ENCODE measurements at places on chromosomes 7 and 10.

- no peak for DNase-seq
Observed at GRCh38 chr10:91556691-91557566, 75.9 kb downstream of the PPP1R3C start.

GRCh38 chr7:38795593-38795992, 113.4 kb downstream of the VPS41 start:
- no peak for DNase-seq

DNA sequence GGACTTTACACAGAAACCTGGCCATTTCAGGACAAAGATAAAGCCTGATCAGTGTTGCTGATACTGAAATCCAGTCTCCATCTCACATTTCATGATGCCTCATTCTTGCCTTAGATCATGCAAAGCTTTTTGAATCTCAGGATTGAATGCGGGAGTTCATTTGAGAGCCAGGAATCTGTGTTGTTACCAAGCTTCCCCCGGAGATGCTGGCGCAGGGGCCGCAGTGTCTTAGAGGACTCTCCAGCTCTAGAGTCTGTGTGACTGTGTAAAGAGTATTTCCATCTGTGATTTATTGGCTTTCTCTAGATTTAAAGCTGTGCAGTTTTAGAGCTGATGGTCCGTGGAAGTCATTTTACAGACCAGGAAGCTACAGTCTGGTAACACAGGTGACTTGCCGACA, 32.0 kb downstream of the LMTK2 start:
- no peak for DNase-seq

DNA sequence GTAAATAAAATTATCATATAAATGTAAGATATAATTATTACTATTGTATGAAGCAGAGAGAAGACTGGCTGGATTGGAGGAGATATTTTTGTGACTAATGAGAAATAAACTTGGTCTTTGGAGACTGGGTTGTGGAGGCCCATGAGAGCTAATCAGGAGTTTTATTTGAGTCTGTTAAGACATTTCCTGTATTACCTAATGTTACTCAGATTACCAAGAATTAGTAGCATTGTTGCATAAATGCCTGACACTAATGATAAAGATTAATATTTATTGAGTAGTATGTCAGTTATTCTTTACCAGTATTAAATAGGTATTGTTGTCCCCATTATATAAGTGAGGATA, 7.1 kb downstream of the CCDC126 start:
- DNase-seq, result no peak

- DNase-seq, result no peak
Observed at GRCh38 chr7:70153933-70154332, 555.7 kb downstream of the AUTS2 start.

DNA sequence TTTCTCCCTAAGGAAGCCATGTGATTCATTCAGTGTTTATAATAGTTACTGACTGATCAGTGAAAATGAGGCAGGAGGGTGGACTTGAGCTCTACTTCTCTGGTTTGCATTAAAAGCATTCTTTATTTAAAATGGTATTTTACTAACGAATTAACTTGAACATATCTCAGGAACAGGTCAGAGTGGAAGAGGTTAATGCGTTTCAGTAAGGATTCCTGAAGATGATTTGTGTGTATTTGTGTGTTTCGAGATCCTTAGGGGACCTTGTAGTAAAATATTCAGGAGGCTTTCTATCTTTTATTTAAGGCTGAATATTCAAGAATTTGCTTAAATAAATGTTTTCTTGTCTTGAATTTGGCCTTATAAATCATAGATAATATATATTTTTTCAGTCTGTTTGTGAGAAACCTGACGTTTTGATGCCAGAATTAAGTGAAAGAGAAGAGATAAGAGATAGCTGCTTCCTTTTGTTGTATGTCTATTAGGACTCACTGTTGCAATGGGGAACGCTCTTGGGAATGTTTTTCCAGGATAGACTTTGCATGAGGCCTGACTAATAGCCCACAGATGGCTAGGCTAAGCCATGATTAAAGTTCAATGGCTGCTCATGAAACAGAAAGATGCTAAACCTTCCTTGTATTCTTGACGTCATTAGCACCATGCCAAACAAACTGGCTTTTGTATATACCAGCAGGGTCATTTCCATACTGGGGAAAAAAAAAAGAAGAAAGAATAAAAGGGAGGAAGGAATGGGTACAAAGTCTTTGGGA, 93.8 kb upstream of the MTPN start:
- DNase-seq, result no peak

GRCh38 chr10:76297780-76298281, 866.4 kb downstream of the LRMDA start:
- no peak for DNase-seq

DNA sequence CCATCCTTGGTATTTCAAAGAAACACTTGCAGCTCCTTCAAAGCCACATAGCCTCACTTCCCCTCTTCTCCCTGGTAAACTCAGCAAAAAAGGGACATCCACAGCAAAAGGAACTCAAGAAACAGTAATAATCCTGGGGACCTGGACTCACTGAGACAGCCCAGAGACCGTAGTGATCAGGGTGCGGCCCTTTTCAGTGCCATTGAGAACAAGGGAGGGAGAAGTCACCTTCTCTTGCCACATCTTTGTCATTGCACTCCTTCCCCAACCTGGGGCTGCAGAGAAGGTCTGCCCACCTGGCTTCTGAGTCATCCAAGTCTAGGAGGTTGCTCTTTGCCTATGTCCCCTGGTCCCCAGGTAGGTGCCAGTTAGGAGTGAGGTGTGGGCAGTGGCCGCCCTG, 93.9 kb upstream of the SH2B2 start:
- DNase-seq, result no peak

GRCh38 chr10:59960751-59961150, 54.4 kb upstream of the CCDC6 start:
- DNase-seq, result no peak

- DNase-seq, result no peak
Observed at GRCh38 chr7:134083766-134084487, 43.2 kb upstream of the LRGUK start.

- no peak for DNase-seq
Observed at GRCh38 chr7:14235056-14235455, 245.6 kb upstream of the ETV1 start.

GRCh38 chr10:117184296-117184695, 13.0 kb upstream of the KCNK18 start:
- DNase-seq, result no peak

GRCh38 chr7:135169964-135170273, 588 bp downstream of the CYREN start:
- no peak for DNase-seq

DNA sequence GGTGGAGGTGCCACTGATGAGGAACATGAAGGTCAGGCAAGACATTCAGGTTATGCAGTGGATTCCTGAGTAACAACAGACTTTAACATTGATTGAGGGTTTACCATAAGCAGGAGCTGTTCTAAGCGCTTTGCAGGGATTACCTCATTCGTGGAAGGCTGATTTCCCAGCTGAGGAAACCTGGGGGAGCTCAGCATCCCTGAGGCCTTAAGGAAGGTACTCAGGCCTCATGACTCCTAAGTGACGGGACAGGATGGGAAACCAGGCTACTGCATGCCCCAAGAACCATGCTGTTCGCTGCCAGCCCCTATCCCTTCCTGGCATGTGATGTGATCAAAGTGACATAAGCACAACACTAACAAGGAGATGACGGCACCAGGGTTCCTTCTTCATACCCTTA, 143.6 kb upstream of the NFE2L3 start:
- DNase-seq, result no peak

GRCh38 chr7:113710310-113711096, 208.3 kb downstream of the PPP1R3A start:
- DNase-seq, result no peak

GRCh38 chr7:127769696-127770400, 117.9 kb downstream of the SND1 start:
- no peak for DNase-seq

GRCh38 chr7:8052824-8053223, 84.2 kb downstream of the GLCCI1 start:
- no peak for DNase-seq

DNA sequence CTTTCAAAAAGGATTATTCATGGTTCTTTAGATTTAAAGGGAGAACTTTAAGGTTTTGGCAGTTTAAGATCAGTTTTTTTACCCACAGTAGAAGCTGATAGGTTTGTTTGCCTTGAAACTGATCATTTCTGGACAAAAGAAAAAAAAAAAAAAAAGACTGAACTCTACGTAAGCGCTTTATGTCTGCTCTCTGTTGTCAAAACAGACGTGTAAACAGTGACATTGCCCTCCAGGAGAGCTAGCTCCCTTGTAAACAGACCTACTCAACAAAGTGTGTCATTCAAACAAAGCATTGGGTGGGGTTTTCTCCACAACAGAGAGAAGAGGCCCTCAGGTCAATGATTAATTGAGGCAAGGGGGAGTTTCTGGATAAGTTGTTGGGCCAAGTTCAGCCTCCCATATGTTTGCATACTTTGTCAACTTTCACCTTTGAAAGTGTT, 568.1 kb upstream of the LRRN3 start:
- no peak for DNase-seq

DNA sequence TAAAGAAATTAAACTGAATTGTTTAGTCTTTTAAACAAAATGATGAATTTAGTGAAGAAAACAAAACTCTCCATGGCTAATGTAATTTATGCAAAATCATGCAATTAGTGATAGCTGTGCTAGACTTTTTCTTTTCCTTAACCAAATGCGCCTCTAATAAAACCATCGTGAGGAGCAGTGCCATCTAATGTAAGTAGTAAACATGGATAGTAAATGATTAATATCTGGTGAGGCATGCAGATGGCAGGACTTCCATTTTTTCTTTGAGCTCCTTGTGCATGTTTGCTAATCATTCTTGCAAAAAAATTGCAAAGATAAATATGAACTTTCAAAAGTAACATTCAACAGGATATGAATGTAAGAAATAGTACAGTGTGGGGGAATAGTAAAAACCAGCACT, 2.3 kb downstream of the INSYN2A start:
- DNase-seq, result no peak

GRCh38 chr7:7294911-7295310, 112.6 kb downstream of the C1GALT1 start:
- no peak for DNase-seq

GRCh38 chr7:29806208-29806994, at the start of gene WIPF3:
WIPF3 (plus strand) TSS chr7:29806508; CDS start chr7:29834725, 28,217 bp downstream.
- no peak for DNase-seq

- DNase-seq, result no peak
Observed at GRCh38 chr10:114271779-114272167, 32.7 kb downstream of the VWA2 start.

DNA sequence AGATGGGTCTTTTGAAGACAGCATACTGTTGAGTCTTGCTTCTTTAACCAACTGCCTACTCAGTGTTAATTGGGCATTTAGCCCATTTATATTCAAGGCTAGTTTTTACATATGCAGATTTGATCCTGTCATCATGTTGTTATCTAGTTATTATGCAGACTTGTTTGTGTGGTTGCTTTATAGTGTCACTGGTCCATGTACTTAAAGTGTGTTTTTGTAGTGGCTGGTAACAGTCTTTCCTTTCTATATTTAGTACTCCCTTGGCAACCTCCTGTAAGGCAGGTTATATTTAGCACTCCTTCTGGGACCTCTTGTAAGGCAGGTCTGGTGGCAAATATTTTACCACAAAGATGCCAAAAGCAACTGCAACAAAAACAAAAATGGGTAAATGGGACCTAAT, 66.7 kb downstream of the TES start:
- DNase-seq, result no peak

GRCh38 chr7:73974101-73974947, 53.6 kb upstream of the ELN start:
- no peak for DNase-seq

DNA sequence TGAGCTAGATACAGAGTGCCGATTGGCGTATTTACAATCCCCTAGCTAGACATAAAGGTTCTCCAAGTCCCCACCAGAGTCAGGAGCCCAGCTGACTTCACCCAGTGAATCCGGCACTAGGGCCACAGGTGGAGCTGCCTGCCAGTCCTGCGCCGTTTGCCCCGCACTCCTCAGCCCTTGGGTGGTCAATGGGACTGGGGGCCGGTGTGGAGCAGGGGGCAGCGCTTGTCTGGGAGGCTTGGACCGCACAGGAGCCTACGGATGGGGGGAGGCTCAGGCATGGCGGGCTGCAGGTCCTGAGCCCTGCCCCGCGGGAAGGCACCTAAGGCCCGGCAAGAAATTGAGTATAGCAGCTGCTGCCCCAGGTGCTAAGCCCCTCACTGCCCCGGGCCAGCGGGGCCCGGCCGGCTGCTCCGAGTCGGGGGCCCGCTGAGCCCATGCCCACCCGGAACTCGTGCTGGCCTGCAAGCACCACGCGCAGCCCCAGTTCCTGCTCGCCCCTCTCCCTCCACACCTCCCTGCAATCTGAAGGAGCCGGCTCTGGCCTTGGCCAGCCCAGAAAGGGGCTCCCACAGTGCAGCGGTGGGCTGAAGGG, 1113.8 kb upstream of the LRRTM3 start:
- no peak for DNase-seq

GRCh38 chr7:111083413-111083812, 7.5 kb upstream of the LRRN3 start:
- DNase-seq, result peak; percentile 52

- no peak for DNase-seq
Observed at GRCh38 chr10:7337431-7338171, 73.2 kb downstream of the SFMBT2 start.

DNA sequence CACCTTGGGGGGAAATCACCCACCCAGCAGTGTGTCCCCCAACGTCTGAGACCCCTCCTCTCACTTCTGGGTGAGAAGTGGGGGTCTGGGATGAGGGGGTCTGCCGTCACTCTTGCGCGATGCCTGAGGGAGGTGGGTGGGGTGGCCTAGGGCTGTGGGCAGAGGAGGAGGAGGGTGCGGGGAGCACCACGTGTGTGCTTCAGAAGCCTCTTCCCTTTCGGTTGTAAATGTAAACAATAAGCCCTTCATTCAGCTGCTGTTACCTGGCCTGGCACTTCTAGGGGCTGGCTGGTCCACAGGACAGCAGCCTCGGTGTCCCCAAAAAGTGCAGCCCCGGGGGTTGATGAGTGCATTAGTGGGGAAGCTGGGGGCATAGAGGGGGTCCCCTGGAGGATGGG, 1.3 kb downstream of the CLIP2 start:
- no peak for DNase-seq

- DNase-seq, result peak; percentile 92
Observed at GRCh38 chr7:92245487-92246359, at the start of the genes ANKIB1 and KRIT1. ANKIB1 (plus strand) TSS chr7:92245974; CDS start chr7:92294979, 49,005 bp downstream. KRIT1 (minus strand) TSS chr7:92245914; CDS start chr7:92242135, 3,779 bp downstream.

GRCh38 chr7:122018032-122018431, 126.0 kb downstream of the AASS start:
- DNase-seq, result no peak

GRCh38 chr7:55590517-55591281, 18.4 kb upstream of the VOPP1 start:
- DNase-seq, result no peak

- no peak for DNase-seq
Observed at GRCh38 chr10:76052682-76053503, 621.5 kb downstream of the LRMDA start.

DNA sequence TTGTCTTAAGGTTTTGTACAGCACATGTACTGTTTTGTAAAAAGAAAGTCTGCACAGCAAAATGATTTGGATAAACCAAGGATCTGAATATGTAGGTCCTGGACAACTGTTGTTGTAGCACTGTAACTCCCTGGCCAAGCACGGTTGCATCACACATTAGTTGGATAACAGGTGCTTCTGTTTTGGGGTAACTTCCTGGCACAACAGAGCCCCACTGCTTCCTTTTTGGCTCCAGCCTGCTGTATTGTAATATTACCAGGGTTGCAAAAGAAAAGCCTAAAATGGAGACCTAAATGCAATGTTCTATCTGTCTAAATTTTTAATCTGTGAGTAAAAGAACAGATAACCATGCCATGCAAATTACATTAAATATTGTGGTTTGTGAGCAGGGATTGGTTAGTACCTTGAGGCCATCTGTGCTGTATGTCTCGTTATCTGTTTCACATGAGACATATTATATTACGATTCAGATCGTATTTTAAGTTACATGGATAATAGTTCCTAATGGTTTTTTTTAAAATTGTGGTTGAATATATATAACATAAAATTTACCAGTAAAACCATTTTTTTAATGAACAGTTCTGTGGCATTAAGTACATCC, 27.5 kb upstream of the WAC start:
- DNase-seq, result no peak

Measured in NK-92 treated with Interleukin-12 subunit alpha and Interleukin-12 subunit beta, amount 100 ng/mL, for 24 hours (cell line).